Substantia nigra (tissue), 51 donors: ENCODE measurements at places on chromosomes 2 and 18.

DNA sequence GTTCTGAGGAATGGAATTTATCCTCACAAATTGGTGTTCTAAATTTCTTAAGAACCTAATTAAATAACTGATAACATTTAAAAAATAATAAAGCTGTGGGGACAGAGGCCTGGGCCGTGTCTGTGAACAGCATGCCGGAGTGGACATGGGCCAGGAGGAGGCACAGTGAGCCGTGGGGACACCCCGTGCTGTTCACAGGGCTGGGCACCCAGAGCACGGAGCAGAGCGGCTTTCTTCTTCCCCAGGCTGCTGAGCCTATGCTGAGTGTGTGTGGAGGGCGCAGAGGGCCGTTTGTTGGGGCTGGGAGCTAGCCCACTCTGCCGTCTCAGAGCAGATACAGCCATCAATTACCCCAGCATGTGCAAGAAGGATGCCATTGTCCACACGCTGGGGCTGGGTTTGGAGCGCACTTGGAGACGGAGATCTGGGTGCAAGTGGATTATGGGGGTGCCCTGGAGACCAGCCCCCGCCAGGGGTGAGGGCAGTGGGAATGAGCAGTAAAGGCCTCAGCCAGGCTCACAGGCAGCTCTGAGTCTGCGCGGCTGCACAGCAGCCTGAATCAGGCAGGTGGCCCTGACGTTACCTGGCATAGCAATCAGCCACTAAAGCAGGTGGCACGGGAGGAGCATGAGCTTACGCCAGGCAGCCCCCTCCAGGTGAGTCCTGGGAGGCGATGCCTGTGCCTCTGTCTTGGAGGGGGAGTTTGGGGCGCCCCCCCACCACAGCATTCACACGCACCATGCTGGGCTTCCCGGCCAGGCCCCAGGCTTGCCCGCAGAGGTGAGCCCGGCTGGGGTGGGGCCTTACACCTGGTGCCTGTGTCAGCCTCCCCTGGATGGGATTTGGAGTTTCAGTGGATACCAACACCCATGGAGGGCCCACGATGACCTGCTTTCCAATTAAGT lies 52.1 kb upstream of the SLC66A3 start:
- DNase-seq: no peak

DNA sequence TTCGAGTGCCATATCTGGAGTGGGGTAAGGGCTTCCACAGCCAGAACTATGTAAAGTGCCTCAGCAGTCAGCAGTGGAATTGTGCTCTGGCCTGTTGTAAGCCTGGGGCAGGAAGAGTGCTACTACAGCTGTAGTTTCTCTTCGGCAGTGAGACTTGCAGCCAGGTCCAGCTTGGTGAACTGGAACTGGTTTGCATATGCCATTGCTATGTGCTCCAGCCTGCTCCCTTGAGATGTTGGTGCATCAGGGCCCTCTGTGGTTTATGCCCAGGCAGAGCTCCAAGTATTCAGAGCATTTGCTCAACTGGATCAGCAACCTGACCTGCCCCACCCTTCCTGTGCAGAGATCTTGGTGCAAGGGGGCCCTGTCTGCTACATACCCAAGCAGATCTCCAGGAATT lies 47.8 kb downstream of the ZNF804A start:
- no peak for DNase-seq

DNA sequence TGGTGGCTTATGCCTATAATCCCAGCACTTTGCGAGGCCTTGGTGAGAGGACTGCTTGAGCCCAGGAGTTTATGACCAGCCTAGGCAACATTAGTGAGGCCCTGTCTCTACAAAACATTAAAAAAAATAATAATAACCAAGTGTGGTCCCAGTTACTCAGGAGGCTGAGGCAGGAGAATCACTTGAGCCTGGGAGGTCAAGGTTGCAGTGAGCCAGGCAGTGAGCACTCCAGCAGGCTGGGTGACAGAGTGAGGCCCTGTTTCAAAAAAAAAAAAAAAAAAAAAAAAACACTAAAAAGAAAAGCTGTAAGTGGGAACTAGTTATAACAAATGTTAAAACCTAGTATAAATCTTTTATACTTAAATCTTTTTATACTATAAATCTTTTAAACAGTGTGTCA lies 146.2 kb upstream of the ITGA4 start:
- no peak for DNase-seq

DNA sequence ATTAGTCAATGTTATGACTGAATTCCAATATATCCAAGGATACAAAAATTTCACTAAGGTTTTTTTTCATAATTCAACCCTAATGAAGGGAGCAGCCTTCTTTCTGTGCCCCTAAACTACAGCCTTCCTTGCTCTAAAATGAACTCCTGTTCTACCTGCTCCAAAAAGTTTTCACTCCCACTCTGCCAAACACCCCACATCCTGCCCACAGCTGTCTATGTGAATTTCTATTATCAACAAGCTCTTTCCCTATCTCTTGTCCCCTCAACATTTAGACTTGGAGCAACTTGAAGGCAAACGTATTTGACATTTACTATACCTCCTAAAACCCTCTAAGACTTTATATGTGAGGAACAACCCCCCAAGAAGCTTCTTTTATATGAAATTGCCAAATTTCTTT lies 2.5 kb downstream of the STAT4 start:
- DNase-seq: no peak

GRCh38 chr18:44733069-44733753 lies 52.5 kb downstream of the SETBP1 start:
- no peak for DNase-seq

- no peak for DNase-seq
These were observed 34.2 kb downstream of the TMEM17 start for GRCh38 chr2:62471816-62472215.

DNA sequence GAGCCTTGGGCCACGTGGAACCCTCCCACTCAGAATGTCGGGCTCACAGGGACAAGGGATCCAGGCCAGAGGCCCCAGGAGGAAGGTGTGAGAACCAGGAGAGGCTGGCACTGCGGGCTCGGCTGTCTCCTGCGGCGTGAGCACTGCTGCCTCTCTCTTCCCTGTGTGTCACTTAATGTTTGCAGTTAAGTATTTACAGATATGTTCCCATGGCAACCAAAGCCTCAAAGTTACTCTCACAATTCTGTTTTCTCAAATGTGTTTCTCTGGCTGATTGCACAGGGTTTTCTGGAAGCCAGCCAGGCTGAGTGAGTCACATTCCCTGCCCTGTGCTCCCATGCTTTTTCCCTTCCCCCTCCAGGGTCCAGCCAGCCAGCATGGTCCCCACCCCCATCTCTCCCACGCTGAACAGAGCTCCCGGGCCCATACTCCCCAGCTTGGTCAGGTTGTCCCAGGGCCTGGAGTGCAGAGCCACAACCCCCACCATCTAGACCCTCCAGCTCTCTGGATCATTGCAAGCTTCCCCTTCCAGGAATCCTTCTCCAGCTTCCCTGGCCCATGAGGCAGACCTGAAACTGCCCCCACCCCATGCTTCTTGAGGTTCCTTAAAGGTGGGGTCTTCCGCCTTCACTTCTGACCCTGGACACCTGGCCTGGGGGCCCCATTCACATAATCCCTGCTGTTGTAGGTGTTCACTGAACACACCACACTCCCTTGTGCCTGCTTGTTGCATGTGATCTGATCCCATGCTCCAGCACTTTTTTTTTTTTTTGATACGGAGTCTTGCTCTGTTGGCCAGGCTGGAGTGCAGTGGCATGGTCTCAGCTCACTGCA lies 265.9 kb downstream of the CELF4 start:
- no peak for DNase-seq

DNA sequence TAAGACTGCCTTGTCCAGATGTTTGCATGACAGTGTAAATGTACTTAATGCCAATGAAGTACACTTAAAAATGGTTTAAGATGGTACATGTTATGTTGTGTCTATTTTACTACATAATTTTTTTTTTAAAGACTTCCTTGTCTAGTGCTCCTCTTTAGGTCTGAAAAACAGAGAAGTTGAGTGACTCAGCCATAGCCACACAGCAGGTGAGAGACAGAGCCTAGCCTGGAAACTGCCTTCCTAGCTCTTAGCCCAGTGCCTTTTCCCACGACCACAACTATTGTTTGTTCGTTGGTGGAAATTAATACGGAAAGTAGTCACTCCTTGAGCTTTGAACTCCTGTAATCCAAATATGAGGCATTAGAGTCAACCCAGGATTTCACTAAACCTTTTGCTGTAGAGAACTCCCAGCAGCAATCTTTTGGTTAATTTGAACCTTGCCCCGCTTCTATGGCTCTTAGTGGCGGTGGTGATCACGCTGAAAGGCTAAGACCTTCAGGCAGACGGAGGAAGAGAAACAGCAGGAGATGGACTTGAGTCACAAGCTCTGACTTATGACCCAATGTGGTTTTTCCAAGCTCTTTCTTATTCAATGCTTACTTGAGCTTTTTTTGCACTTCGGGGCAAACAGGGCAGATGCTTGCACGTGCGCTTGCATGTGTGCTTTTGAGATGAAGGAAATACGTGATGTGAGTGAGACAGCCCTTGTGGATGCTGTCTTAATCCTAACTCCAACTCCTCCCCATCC lies 21.2 kb downstream of the TRIB2 start:
- no peak for DNase-seq

GRCh38 chr2:110679337-110679707 lies 1.5 kb upstream of the BUB1 start:
- DNase-seq: no peak

GRCh38 chr2:15271276-15271675 lies 289.9 kb downstream of the NBAS start:
- DNase-seq: no peak

- DNase-seq: no peak
These were observed 1598.7 kb upstream of the ACVR2A start for GRCh38 chr2:146246002-146246735.

- DNase-seq: no peak
These were observed 887.5 kb upstream of the NRXN1 start for GRCh38 chr2:51919395-51919794.

- no peak for DNase-seq
These were observed 13.9 kb downstream of the STAT1 start for GRCh38 chr2:190999949-191000665.
